Stimulated activated CD8-positive, alpha-beta memory T cell treated with anti-CD3 and anti-CD28 coated beads, Interleukin-4, amount 100 ng/mL, for 48 hours (primary cell): ENCODE measurements at places on chromosomes 2 and 18.

GRCh38 chr2:192286093-192286701 lies 91.5 kb upstream of the TMEFF2 start:
- no peak for DNase-seq

DNA sequence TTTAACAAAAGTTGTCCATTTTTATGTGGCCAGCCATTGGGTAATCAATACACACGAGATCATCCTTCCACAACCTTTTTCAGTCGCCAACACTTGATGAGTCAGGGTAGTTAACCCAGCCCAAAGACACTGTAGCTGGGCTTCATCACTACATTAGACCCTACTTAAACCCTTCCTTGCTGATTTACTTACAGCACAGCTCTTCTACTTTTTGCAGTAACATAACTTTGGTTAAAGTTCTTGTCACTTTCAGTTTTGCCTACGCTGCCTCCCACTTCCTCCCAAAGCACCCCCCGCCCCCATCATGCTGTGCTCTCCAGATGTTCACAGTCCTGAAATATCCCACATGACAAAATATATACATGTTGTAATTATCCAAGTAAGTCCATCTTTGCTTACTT lies 103.6 kb downstream of the CDK15 start:
- DNase-seq = no peak

GRCh38 chr2:1883476-1883875 lies 139.2 kb upstream of the PXDN start:
- DNase-seq = no peak

GRCh38 chr2:120522151-120522751 lies 176.3 kb downstream of the INHBB start:
- no peak for DNase-seq

GRCh38 chr18:48022021-48022420 lies 91.6 kb upstream of the SMAD2 start:
- no peak for DNase-seq

- DNase-seq = no peak
These were observed 308.1 kb upstream of the CYRIA start for GRCh38 chr2:16973586-16974286.

GRCh38 chr2:229715895-229716507 lies 1.6 kb upstream of the DNER start:
- peak; percentile 47 for DNase-seq

- DNase-seq = no peak
These were observed 65.9 kb downstream of the CDH20 start for GRCh38 chr18:61398961-61399705.

- DNase-seq = no peak
These were observed 36.4 kb downstream of the TBC1D8 start for GRCh38 chr2:101114815-101115214.

GRCh38 chr2:239394346-239394945 lies 6.4 kb downstream of the HDAC4 start:
- no peak for DNase-seq

GRCh38 chr2:16137080-16137755 lies 196.9 kb downstream of the MYCN start:
- DNase-seq = no peak

DNA sequence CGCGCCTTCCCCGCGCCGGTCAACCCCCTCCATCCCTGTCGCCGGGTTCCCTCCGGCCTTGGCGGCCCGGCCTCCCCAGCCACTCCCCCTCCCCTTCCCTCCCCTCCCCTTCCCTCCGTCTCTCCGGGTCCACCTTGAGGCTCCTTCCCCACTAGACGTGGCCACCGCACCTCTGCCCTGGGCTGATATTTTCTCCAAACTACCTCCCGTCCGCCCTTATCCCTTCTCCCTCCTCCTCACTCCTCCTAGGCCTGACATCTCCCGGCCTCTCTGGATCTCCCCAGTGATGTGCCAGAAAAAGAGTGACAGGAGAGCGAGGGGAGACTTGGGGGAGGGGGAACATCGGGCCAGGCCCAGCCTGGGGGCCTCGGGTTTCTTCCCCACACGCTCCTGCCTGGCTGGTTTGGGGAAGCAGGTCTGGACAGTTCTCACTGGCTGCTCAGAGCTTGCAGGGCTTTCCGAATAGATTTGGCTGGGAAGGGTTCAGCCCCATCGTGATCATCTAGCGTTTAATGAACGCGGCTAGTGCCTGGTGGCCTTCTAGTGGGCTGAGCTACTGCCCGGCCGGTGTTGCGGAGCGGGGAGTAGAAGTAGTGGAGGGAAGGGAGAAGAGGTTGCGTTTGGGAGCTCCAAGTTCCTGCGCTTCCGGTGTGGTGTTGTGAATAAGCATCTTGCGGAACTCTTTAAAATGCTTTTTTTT lies 641 bp downstream of the MAPRE3 start:
- DNase-seq = no peak

GRCh38 chr2:174172802-174173355 lies 75.5 kb downstream of the OLA1 start:
- no peak for DNase-seq

DNA sequence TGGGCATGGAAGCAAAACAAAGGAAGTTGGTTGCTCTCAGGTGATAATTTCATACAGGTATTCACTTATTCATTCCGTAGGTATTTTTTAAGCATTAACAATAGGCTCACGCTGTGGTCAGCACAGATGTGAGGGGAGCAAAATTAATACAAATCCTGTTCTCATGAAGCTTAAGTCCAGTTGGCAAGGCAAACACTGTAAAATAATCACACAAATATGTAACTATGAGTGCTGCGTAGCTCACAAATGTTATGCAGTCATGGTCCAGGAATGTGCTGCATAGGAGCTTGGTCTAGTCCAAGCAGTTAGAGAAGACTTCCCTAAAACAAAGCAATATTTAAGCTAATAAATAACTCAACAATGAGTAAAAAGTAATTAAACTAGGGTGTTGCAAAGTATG lies 23.9 kb downstream of the SP5 start:
- no peak for DNase-seq

DNA sequence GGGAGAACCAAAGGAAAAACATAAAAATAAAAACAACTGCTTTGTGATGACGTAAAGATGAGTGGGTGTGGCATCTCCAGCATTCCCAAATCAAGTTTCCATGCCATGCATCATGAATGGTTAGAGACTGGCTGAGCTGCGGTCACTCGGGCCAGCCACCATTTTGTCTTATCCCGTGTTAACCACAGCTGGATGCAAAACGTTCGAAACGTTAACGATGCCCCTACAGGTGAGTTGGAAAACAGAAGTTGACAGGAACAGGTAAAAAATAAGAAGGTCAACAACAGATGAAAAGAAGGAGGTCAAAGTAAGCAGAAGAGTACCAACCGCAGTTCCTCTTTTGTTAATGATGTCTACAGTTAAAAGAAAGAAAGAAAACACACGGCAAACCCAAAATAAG lies 411.1 kb downstream of the NRXN1 start:
- no peak for DNase-seq

GRCh38 chr2:42721898-42722297 lies 42.0 kb downstream of the OXER1 start:
- no peak for DNase-seq

- DNase-seq = no peak
These were observed 129.5 kb downstream of the EVA1A start for GRCh38 chr2:75431276-75431675.

GRCh38 chr2:217666338-217666737 lies 336.5 kb downstream of the TNS1 start:
- no peak for DNase-seq

GRCh38 chr2:144801766-144802165 lies 281.8 kb upstream of the ZEB2 start:
- DNase-seq = no peak
